ENCODE measurements at places on chromosomes 7 and 10.

DNA sequence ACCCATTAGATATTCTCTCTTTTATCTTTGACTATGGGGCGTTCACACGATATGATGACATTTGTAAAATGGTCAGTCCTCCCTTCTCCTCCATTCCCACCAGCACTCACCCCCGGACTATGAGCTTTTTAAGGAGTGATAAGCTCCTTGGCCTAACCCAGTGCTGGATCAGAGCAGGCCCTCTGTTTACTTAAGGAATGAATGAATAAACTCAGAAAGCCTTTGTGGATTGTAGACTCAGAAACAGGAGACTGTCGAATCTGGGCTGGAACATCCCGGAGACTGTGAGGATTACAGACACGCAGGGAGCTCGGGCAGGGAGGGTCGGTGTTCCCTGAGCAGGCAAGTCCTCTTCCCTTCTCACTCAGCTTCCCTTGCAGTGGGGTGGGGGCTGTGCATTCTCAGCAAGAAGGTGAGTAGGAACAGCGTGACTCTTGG lies 6.8 kb upstream of the ZCCHC24 start:
- peak; percentile 93 for DNase-seq

GRCh38 chr7:117124591-117125220 lies 171.4 kb downstream of the ST7 start:
- peak; percentile 65 for DNase-seq

DNA sequence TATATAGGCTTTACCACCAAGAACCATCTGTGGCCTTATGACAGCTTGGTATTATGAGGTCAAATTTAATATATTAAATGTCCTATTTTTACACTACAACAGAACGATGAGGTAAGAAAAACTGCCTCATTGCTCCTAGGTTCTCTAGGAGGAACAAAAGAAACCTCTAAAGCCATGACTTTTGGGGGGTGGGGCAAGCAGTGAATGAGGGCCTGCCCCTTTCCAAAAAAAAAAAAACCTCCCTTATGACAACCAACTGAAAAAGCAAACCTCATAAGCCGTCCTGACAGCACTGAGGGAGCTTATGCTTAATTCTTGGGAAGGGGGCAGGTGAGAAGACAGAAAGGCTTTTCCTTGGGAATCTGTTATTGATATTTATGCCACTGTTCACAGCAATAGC lies 116.6 kb downstream of the KMT2E start:
- DNase-seq: no peak

DNA sequence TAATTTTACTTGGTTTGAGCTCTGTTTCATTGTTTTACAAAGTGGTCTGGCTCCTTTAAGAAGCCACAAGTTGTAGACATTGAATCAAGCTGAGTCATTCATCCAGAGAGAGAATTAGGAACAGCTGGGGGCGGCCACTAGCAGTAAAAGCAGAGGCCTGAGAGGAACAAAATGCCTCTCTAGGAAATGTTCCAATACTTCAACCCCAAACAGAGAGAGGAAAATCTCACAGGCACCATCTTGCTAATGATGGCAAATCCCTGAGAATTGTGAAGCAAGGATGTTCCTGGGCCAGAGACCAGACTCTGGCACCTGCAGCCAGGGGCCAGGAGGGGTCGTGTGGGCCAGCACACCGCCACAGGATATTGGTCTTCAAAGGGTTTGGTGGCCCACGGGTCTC lies 26.5 kb upstream of the TRIL start:
- DNase-seq: peak; percentile 88

- no peak for DNase-seq
Measured at GRCh38 chr7:130468612-130469011, 23.3 kb upstream of the MEST start.

DNA sequence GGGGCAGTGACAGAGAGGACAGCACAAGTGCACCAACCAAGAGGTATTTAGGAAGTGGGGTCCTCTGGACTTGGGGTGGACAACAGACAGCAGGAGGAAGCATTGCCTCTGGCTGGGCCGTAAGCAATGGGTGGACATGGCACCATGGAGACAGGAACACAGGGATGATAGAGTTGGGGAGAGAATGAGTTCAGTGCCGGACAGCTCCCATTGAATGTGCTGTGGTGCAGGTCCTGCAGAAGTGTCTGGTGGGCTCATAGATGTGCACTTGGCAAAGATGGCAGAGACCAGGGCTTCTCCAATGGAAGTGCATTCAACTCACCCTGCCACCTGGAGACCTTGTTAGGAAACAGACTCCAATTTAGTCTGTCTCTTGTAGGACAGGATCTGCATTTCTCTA lies 341.5 kb upstream of the ZMIZ1 start:
- DNase-seq: no peak

DNA sequence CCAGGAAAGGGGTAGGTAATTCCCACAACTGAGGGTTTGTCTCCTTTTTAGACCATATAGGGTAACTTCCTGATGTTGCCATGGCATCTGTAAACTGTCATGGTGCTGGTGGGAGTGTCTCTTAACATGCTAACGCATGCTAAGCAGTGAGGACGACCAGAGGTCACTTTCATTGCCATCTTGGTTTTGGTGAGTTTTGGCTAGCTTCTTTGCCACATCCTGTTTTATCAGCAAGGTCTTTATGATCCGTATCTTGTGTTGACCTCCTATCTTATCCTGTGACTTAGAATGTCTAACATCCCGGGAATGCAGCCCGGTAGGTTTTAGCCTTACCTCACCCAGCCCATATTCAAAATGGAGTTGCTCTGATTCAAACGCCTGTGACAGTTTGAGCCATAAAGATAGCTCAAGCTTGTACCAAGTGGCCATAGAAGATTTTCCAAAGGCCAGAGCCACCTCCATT lies 176.0 kb upstream of the NAMPT start:
- no peak for DNase-seq

DNA sequence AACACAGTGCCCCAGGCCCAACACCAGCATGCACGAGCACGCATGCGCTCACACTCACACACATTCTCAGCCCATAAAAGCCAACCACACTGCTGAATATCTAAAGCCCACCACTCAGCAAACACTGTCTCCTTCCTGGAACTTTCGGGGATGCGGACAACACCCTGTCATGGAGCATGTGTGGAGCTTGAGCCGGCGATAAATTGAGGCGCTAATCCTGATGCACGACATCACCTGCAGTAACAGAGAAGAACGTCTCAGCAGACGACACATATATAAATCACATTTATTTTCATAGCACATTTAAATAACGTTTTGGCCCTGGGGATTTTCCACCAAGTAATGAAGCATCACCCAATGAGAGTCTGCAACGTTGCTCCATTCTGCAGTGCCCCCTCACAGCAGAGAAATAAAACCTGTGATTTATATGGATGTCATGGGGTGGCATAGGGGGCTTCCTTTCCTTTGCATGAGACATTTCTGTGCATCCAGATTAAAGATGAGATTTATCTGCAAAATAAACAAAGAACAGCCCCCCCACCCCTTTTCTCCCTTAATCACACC lies 267.7 kb upstream of the NFE2L3 start:
- no peak for DNase-seq

DNA sequence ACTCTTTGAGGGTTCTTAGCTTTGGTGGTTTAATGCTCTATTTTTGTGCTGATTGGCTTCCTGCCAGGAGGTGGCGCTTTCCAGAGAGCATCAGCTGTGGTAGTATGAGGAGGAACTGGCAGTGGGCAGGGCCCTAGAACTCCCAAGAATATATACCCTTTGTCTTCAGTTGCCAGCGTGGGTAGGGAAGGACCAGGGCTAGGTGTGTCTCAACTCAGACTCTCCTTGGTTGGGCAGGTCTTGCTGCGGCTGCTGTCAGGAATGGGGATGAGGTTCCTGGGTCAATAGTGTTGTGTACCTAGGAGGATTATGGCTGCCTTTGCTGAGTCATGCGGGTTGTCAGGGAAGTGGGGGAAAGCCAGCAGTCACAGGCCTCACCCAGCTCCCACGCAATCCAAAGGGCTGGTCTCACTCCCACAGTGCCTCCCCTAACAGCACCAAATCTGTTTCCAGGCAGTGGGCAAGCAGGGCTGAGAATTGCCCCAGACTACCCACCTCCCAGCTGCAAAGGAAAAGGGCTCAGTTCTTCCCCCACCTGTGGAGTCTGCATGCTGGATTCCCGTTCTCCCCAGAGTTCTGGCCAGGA lies 191.5 kb downstream of the PHTF2 start:
- no peak for DNase-seq

DNA sequence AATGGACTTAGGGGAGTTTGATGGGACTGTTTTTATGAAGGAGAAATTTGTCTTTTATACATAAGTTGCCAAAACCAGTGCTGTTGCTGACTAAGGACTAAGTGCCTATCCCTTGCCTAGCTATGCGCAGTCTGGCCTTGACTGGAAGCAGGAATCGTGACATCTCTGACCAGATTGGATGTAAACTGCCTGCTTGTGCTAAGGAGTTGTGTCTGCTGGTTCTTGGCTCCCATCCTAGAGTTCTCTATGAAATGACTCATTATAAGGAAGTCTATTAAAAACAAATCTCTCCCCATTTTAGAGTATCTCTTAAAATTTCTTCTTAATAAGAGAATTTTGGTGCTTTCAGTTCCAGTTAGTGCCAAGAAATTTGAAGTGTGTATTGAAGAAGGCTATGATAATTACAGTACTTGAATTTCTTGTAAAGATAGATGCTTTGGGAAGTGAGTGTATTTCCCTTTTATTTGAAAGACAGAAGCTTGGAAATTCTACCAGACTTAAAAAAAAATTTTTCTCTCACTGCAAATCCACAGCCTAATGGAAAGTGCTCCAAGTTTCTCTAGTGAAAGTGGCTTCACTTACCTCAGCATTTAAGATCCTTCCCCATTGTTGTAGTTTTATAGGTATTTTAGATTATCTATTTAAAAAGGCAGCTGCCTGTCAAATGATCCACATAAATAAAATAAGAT lies 77.6 kb downstream of the BICC1 start:
- peak; percentile 93 for DNase-seq

- peak; percentile 29 for DNase-seq
Measured at GRCh38 chr7:42244828-42245227, 7.8 kb upstream of the GLI3 start.

- peak; percentile 29 for DNase-seq
Measured at GRCh38 chr7:113582471-113582870, 336.3 kb downstream of the PPP1R3A start.

DNA sequence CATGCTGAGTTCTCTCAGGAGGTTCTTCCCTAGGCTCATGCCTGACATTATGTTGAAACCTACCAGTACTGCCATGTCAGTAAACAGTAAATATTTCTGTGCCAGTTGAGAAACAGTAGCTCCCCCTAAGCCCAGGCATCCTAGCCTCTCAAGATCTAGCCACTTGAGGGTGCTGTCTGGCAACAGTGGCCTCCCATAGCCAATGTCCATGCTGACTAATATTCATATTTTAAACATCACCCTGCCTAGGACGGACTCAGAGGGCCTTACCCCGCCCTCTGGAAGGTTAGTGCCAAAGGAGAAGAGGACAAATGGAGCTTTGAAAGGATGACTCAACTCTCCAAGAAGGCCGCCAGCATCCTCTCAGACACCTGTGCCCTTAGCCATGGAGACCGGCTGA lies 7.7 kb downstream of the ACSM6 start:
- DNase-seq: no peak

DNA sequence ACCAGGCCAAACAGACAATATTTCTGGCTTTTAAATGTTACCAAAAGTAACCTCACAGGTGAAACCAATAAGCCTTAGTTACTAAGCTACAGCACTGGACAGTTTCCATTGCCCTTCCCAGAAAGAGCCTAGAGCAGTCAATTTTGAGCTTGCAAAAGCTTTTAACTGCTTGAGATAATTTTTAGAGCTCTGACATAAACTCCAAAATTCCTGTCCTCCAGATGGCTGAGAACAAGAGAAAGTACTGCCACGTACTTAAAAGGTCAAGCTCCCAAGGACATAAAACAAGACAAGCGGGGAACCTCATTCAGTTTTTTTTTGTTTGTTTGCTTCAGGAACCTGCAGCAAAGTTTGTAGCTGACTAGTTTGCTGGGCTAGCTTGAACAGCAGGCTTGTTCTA lies 54.1 kb downstream of the BBS9 start:
- peak; percentile 80 for DNase-seq

- no peak for DNase-seq
Measured at GRCh38 chr7:32048970-32049491, 21.2 kb downstream of the PDE1C start.

DNA sequence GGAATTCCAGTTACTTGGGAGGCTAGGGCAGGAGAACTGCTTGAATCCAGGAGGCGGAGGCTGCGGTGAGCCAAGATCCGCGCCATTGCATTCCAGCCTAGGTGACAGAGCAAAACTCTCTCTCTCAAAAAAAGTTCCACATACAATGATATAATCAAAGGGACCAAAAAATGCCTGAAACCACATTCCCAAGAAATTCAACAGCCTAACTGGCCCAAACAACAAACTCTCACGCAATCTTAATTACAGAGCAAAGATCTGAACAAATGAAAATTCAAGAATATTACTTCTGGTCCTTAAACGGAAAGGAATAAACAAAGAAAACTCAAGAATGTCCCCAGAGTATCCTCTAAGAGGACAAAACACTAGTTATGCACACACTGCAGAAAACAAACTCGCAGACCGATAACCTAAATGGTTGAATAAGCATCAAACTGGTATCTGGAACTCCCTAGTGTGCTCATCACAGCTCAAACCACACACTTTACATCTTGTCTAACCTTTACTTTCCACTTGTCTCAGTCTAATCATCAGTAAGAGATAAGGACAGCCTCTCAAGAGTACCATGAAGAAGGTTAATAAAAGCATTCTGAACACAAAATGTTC lies 3.7 kb downstream of the OGA start:
- DNase-seq: no peak

GRCh38 chr10:78756604-78757343 lies 312.0 kb upstream of the ZMIZ1 start:
- DNase-seq: peak; percentile 96

DNA sequence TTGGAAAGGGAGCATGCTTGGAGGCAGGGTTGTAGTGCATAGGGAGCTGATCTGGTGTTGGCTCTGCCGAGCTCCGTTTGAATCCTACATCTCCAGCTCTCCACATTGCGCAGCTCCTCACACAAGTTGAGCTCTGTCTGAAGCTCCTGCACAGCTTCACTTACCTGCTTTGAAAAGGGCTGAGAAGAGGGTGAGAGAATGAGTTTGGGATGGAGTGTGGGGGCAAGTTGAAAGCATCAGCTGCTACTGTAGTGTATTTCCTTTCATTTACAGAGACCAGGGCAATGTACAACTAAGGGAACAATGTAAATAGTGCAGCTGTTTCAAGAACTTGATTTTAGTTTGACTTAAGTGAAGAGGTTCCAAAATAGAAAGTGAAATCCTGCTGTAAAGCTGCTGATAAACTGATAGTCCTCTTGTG lies 88.5 kb downstream of the VTI1A start:
- DNase-seq: no peak

DNA sequence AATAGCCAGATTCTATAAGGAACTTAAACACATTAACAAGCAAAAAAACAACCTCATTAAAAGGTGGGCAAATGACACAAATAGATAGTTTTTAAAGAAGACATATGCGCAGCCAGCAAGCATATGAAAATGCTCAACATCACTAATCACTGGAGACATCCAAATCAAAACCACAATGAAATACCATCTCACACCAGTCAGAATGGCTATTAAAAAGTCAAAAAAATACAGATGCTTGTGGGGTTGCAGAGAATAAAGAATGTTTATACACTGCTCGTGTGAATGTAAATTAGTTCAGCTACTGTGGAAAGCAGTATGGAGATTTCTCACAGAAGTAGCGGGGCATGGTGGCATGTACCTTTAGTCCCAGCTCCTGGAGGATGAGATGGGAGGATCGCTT lies 164.0 kb downstream of the CHRM2 start:
- DNase-seq: no peak

- DNase-seq: no peak
Measured at GRCh38 chr10:44380829-44381600, 3.9 kb downstream of the CXCL12 start.
